Amniotic epithelial cell (primary cell): ENCODE measurements at places on chromosomes 12 and 14.

DNA sequence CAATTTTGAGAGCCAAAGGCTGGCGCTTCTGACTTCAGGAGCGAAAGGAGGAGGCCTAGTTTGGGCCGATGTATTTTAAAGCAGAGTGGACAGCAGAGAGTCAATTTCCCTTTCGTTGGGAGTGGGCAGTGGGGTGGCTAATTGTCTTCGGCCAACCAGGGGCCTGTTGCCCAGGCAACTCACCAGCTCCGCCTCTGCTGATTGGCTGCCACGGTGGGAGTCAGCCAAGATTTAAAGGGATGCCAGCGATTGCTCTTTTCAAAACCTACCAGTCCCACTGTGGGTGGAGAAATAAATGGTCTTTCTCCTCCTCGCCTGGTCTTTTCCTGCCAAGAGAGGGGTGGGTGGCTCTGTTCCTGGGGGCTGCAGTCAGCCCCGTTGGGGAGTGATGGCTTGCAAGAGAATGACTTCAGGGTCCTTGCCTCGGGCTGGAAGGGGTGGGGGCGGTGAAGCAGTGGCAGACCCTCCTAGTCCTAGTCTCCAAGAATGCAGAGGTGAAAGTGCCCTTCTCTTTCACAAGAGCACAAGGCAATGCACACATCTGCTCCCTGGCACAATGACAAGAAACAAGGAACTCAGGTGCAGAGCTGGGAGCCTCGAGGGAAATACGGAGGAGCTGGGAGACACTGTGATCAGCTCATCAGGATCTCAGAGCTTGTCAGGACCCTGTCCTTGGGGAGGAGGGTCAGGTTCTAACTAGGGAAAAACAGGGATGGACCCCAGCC is 37.7 kb downstream of the RASAL1 start:
- peak; percentile 8 for DNase-seq

DNA sequence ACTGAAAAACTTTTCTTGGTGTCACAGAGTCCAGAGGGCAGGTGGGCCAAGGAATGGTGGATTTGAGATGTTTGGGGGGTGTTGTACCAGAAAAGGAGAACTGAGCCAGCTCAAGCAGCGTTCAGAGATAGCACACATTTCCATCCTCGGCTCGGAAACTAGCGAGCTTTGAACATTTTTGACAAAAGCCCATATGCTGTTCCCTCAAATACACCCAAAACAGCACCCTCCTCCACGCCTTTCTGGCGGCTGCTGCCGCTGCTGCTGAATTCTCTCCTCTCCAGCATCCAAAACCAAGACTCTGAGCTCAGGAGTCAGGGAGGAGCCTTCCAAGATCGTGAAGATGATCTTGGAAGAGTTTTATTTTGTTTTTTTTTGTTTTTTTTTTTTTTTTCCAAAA is 961 bp downstream of the SRRM4 start:
- no peak for DNase-seq

DNA sequence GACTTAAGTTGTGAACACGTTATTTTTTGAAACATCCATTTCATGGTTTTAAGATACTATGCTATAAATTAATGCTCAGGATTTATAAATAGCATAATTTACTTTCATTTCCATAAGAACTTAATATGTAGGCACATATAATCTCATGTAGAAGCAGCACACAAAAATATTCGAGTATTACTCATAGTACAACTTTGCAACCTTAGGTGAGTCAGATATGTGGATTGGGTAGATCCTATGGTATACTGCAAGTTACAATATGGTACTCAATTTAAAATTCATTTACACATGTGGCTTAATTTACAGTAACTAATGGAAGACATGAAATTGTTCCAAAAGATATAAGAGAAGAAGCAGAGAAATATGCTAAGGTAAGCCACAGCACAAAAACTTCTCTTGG is 26.0 kb downstream of the PSMA3 start:
- DNase-seq, result peak; percentile 37

GRCh38 chr12:6189028-6189427 is 11.2 kb upstream of the CD9 start:
- DNase-seq, result no peak

DNA sequence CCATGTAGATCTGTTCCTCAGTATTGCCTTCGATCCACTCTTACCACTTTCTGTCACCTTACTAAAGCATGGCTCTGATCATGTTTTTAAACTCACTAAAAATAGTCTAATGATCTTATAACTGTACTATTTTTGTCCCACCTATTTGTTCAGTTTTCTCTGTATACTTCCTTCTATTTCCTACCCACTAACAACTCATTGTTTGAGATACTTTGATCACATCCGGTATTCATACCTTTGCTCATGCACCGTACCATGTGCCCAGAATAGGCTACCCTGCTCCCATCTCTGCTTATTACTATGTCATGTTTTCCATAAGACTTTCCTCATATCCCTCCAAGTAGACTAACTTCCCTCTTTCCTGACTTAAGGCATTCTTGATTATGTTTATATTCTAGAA is 128.6 kb downstream of the MED13L start:
- DNase-seq, result no peak

GRCh38 chr12:102811110-102811737 is 105.8 kb downstream of the PAH start:
- peak; percentile 1 for DNase-seq

- peak; percentile 14 for DNase-seq
Observed at GRCh38 chr14:64387232-64387781, 846 bp upstream of the MTHFD1 start.

DNA sequence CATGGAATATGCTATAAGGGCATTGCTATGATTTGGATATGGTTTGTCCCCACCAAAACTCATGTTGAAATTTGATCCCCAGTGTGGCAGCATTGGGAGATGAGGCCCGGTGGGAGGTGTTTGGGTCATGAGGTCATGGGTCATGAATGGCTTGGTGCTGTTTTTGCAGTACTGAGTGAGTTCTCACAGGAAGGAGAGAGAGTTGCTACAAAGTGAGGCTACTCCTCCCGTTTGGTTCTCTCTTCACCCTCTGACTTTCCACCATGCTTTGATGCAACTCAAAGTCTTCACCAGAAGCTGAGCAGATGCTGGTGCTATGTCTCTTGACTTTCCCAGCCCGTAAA is 388.1 kb upstream of the TMPO start:
- no peak for DNase-seq

DNA sequence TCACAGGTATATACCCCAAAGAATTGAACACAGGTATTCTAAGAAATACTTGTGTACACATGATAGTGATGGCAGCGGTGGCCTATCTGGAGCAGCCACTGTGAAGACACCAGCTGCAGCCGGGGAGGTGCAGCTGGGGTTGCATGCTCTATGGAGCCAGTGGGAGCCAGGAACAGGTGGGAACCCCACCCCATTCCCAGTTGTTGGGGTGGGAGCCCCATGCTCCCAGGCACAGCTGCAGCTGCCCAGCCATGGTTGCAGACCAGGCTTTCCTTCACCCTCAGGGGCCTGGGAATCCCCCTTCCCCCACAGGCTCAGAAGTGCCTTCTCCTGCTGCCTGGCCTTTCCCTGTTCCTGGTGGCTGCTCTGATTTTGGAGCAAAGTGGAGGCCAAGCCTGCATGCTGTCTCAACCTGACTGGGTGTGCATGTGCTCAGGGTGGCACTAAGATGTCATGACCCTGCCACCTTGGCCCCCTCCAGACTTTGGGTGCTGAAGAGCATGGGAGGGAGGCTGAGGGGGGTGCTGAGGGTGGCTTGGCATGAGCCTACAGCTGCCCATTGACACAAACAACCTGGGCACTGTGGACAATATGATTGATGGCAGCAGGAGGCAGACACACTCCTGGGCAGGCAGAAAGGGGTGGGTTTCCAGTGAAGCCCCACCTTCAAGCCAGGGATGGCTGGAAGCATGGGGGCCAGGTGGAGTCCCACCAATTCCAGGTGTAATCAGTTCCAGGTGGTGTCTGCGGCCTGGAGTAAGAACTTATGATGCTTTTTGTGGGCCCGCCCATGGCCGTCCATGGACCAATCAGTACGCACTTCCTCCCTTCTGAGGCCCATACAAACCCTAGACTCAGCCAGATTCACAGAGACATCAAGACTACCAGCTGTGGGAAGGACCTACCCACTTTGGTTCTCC is 234.7 kb downstream of the ADGRD1 start:
- no peak for DNase-seq

GRCh38 chr14:101004176-101004575 is 100.7 kb upstream of the RTL1 start:
- DNase-seq, result no peak

GRCh38 chr14:35551081-35551480 is 17.1 kb downstream of the INSM2 start:
- no peak for DNase-seq

DNA sequence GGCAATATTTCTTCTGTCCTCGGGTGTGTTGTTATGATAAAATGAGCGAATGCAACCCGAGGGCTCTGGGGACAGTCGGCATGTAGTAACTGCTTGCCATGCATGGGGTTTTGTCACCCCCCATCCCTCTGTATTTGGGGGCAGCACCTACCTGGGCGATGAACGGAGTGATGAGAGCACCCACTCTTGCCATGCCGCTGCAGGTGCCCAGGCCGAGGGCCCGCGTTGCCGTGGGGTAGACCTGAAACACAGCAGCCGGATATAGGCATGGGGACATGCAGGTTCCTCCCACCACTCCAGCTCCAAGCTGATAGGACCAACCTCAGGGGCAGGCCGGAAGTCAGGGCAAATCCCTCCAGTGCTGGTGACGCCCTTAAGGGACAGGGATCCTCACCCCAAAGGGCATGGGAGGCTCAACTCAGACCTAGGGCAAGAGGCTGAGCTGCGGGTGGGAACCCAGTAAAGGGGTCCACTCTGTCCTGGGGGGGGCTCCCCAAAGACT is 35.8 kb downstream of the DAO start:
- no peak for DNase-seq

DNA sequence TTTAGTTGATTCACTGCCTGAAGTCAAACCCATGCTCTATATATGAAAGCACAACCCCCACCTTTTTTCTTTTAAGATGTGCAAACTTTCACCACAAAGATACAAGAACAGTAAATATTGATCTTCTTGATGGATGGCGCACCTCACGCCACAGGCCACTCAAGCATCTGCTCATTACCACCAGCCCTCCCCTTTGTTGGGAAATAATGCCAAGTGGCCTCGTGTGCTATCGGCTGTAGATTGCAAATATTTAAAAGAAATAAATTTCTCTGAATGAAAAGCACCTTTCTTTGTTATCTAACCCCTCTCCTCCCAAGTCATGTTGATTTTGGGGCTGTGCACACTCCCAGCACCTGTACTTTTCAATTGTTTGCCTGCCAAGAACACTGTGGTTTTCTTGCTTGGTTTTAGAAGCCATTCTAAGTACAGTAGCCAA is 122.7 kb downstream of the C12orf42 start:
- DNase-seq, result no peak

- no peak for DNase-seq
Observed at GRCh38 chr14:81298911-81299310, 78.2 kb upstream of the GTF2A1 start.

- peak; percentile 33 for DNase-seq
Observed at GRCh38 chr12:66594688-66595087, 84.2 kb downstream of the GRIP1 start.

DNA sequence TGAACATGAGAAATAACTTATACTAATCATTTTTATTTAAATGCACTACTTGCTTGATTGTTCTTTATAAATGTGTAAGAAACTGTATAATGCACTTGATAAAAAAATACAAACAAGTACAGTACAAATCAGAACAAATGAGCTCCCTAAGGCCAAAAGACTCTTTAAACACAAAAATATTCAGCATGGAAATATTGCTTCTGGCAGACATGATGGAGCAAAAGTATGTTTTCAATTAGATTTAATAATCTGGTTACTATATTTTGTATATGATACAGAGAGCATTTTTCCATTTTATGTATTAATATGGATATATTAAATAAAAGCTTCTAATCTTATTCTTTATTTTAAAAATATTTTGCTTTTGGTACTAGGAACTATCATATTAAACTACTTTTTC is 800.2 kb upstream of the LRFN5 start:
- no peak for DNase-seq

- DNase-seq, result no peak
Observed at GRCh38 chr12:64240781-64241180, 18.7 kb upstream of the KICS2 start.

DNA sequence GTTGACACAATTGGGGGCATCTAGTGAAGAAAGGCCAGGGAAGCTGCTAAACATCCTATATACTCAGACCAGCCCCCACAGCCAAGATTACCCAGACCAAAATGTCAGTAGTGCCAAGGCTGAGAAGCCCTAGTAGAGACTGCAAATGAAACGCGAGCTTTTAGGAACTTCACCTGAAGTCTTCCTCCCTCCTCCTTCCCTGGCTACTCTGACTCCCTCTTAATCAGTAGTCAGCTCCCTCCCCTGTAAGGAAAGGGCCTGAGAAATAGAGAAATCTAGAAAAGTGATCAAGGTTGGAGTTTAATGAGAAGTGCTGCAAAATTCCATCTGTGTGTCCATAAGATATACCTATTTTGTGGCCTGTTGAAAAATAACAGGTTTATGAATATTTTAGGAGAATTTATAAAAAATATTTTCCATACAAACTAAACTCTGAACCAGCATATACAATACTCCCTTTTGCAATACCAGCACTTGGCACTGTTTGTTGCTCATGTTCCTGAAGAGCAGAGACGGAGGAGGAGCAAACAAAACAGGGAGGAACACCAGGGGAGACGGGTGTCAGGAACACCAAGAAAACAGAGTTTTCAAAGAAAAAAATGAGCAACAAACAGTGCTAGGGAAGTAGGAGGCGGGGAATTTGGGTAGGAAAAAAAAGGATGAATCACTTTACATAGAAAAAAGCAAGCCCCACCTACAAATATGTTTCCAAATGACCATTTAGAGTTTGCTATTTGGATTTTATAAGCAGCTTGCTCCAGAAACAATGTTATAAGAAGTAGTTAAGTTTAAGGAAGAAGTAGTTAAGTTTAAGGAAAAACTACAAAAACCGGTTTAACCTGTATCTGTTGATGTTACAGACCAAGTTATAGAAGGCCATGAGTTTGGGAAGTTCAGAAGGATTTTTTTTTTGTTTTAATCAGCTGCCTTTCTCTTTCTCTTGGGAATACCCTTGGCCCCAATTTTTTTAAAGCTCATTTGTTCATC is 282.1 kb upstream of the GRIP1 start:
- peak; percentile 84 for DNase-seq

- DNase-seq, result peak; percentile 89
Observed at GRCh38 chr12:50066402-50066801, 9.0 kb downstream of the ASIC1 start.

GRCh38 chr12:73465106-73465505 is 1072.5 kb upstream of the ATXN7L3B start:
- DNase-seq, result no peak

- DNase-seq, result no peak
Observed at GRCh38 chr12:65326616-65327015, 48.1 kb downstream of the MSRB3 start.

GRCh38 chr12:118526255-118527095 is 150.1 kb downstream of the SUDS3 start:
- DNase-seq, result no peak

GRCh38 chr14:50357124-50357523 is 39.6 kb downstream of the CDKL1 start:
- DNase-seq, result no peak

- peak; percentile 84 for DNase-seq
Observed at GRCh38 chr14:35878272-35879150, 52.4 kb downstream of the BRMS1L start.

DNA sequence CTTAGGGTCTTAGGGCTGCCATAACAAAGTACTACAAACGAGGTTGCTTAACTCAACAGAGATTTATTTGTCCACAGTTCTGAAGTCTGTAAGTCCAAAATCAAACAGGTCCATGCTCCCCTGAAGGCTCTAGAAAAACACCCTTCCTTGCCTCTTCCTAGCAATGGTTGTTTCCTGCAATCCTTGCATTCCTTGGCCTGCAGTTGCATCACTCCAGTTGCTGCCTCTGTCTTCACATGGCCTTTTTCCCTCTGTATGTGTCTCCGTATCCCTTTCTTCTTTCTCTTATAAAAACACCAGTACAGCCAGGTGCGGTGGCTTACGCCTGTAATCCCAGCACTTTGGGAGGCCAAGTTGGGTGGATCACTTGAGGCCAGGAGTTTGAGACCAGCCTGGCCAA is 17.4 kb downstream of the KCNMB4 start:
- DNase-seq, result peak; percentile 9
